Fibroblast of villous mesenchyme (primary cell): ENCODE measurements at places on chromosomes 3 and 15. TPM values are rescaled to one million over a fixed set of nuclear protein-coding genes. Genes with fewer than 3 reads are reported as not detected.

MEX3B gene
- total RNA-seq: 3.9 and 6.4 TPM in 2 replicates

HGD gene
- 0.32 and 0.43 TPM in 2 replicates for total RNA-seq

TMEM89 gene
- total RNA-seq: not detected in 2 replicates

ABI3BP gene
- total RNA-seq: 4.2 and 7.8 TPM in 2 replicates

IL17RE gene
- 0.43 and 0.64 TPM in 2 replicates for total RNA-seq

AGTR1 gene
- 0.43 and 1.6 TPM in 2 replicates for total RNA-seq

TRH gene
- total RNA-seq: not detected in 2 replicates
